OCI-LY7 (cell line): ENCODE measurements at places on chromosomes 16 and 17.

DNA sequence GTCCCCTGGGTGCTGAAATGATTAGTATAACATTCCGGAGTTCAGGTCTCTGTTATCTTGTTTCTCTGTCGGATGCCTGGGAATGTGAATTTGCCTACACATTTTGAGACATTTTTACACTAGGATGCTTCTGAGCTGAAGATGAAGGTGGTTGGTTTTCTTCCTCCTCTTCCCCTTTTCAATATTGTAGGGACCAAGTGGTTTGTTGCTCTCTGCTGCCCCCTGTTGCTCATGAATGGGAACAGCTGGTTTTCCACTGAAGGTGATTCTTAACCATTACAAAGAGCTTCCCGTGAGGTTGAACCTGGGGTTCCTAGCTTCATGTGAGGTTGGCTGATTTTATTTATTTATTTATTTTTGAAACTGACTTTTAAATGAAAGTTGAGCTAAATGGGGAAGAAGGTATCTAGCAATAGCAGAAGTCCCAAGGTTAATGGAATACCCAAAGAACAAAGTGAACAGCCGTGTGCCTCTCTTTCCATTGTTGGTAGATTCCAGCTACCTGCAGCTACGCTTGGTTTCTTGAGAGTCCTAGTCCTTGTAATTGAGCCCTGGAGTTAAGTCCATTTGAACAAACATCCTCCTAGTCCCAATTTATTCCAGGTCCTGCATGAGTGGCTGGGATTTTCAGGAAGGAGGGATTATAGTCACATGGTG is 983.9 kb upstream of the EEF2KMT start:
- peak; percentile 36 for DNase-seq

- DNase-seq, result peak; percentile 55
Observed at GRCh38 chr16:72832621-72833248, 215.2 kb downstream of the ZFHX3 start.

GRCh38 chr16:6643080-6643686 is 689.5 kb upstream of the RBFOX1 start:
- peak; percentile 47 for DNase-seq

DNA sequence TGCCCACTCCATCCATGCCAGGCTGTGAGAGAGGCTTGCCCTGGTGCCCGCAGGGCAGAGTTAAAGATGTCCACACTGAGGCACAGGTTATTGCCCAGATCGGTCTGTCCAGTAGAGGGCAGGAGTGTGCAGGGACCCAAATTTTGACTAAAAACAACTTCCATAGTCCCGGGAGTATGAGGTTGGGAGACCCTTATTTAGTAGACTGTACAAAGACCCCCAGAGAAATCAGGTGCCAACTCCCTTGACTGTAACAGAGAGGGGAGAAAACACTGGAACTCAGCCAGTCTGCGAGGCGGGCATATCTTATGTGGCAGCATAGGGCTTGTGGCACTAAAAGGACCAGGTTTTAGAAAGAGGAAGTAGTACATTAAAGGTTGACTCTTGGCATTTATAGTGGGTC is 43.4 kb downstream of the HNF1B start:
- DNase-seq, result peak; percentile 40

GRCh38 chr17:32584792-32585191 is 98.0 kb downstream of the CDK5R1 start:
- DNase-seq, result no peak

- no peak for DNase-seq
Observed at GRCh38 chr16:9060225-9060624, 31.2 kb upstream of the HAPSTR1 start.

DNA sequence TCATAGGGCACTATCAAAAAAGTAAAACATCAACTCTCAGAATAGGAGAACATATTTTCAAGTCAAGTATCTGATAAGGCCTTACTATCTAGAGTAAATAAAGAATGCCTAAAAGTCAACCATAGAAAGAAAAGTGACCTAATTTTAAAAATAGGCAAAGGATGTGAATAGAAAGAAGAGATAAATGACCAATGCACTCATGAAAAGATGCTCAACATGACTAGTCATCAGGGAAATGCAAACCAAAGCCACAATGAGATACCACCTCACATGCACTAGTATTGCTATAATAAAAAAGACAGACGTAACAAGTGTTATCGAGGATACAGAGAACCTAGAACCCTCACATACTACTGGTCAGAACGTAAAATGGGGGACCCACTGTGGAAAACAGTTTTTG is 90.8 kb downstream of the DYNLRB2 start:
- DNase-seq, result no peak

GRCh38 chr16:11551842-11552241 is 34.9 kb downstream of the LITAF start:
- DNase-seq, result no peak

DNA sequence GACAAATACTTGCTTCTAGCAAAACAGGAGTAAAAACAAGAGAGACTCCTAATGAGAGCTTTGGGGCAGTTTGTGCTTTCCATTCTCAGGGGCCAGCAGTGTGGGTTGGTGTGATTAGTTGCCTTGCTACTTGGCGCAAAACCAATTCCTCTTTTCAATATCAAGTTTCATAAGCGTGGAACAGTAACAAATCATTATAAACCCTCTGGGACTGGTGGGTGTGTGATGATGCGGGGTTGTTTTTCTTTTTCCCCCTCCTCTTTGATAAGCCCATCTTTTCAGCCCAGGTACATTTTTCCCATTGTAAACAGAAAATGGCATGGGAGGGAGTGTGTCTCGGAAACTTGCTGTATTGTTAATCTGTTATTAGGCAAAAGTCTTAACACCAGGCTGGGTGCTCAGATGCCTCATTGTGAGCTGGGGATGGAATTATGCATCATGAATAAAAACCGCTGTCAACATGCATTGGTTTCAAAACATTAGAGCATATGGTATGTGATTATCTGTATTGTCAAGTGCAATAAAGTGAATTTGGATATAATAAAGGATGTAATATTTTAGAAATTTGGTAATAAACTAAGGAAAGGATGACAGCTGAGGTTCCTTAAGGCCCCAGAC is 166.4 kb downstream of the CCDC182 start:
- DNase-seq, result no peak

GRCh38 chr16:3095869-3096268 is 3.2 kb downstream of the ZSCAN10 start:
- DNase-seq, result peak; percentile 77

GRCh38 chr16:26365161-26365940 is 673.6 kb downstream of the HS3ST4 start:
- DNase-seq, result no peak

- DNase-seq, result no peak
Observed at GRCh38 chr16:46859719-46860152, 24.4 kb upstream of the GPT2 start.

DNA sequence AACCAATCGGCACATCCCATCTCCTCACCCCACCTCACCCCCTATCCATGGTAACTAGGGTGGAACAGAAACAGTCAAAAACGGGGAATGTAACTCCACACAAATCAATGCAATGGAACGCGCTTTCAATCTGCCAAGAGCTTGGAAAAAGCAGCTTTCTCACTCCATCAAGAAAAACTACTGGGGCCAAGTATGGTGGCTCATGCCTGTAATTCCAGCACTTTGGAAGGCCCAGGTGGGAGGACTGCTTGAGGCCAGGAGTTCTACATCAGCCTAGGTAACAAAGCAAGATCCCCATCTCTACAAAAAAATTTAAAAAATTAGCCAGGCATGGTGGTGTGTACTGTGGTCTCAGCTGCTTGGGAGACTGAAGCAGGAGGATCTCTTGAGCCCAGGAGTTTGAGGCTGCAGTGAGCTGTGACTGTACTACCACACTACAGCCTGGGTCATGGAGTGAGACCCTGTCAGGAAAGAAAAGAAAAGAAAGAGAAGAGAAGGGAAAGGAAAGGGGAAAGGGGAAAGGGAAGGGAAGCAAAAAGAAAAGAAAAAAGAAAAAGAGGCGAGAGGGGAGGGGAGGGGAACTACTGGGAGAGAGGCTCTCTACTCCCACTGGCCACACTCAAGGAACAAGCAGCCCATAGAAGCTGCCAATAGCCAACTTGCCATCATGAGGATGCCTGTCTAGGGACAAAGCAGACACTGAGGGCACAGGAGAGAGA is 38.9 kb downstream of the ARHGAP17 start:
- DNase-seq, result no peak

DNA sequence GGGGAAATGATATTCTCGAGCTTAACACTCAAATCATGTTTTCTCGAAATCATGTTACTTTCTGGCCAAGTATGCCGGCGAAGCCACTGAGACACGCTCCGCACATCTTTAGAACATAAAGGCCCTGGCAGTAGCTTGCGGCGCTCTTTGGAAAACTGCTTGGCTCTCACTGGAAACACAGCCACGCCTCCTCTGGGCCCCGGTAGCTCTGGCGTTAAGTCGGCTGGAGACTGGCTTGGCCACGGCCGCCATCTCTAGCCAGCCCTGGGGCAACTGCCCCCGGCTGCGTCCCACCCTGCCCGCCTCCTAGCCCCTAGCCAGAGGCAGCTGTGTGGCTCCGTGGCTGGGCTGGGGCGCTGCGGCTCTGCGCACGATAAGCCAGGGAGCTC is 9.2 kb upstream of the BAIAP2 start:
- DNase-seq, result no peak

GRCh38 chr16:88691129-88691813 is 5.0 kb upstream of the SNAI3 start:
- DNase-seq, result no peak

GRCh38 chr17:32659419-32659842 is 172.6 kb downstream of the CDK5R1 start:
- peak; percentile 63 for DNase-seq

DNA sequence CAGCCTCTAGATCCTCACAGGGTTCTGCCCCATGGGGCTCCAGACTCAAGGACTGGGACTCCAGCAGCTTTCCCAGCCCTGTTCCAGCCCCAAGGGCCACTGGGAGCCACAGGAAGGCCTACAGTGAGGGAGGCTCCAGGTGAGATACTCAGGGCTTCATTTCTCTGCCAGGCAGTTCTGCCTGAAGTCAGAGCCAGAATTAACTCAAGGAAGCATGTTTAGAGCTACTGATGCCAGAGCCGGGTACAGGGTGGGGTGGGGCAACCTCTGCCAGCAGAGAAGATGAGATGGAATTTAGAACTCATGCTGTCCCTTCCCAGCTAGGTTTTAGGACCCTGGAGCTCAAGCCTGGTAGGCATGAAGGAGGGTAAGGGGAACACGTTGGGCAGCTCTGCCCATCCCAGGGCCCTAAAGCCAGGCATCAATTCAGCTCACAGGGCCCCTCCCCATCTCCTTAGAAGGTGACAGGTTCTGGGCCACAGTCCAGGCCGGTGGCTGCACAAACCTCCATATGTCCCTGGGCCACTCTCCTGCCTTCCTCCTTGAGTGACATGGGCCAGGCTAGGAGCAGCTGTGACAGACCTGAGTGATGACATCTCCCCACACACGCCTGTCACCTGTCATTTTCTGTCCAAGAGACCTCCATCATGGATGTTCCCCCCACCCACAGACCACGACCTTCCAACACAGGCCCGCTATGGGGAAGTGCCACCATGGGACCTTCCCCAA is 24.5 kb upstream of the SPPL2C start:
- DNase-seq, result no peak

- no peak for DNase-seq
Observed at GRCh38 chr17:2685696-2686095, 25.9 kb downstream of the CLUH start.

- DNase-seq, result peak; percentile 67
Observed at GRCh38 chr16:20774703-20775362, 11.0 kb downstream of the ACSM3 start.

DNA sequence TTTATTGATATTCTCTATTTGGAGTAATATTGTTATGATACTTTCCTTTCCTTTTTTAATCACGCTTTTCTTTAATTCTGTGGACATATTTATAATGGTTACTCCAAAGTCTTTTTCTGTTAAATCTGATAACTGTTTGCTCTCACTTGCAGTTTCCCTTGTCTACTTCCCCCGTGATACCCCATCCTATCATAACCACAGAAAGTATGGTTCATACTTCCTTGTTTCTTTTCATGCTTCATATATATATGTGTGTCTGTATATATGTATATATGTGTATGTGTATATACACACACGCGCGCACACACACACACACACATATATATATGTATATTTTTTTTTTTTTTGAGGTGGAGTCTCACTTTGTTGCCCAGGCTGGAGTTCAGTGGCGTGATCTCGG is 23.5 kb downstream of the SPECC1 start:
- DNase-seq, result no peak

DNA sequence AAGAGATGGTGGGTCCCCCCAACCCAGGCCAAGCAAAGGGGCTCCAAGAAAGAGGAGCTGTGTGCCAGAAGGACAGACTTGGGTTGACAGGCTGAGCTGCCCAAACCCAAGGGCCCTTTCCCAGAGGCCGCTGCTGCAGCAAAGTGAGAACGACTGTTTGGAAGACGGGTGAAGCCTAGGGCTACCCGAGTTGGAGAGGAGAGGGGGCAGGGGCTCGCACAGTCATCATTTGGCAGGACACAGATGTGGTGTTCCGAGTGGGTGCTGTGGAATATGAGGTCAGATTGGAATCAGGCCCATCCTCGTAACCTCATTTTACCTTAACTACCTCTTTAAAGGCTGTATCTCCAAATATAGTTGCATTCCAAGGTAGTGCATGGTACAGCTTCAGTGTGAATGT is 5.3 kb upstream of the MFAP4 start:
- no peak for DNase-seq

GRCh38 chr17:16294560-16294959 is 58.7 kb downstream of the CENPV start:
- no peak for DNase-seq

DNA sequence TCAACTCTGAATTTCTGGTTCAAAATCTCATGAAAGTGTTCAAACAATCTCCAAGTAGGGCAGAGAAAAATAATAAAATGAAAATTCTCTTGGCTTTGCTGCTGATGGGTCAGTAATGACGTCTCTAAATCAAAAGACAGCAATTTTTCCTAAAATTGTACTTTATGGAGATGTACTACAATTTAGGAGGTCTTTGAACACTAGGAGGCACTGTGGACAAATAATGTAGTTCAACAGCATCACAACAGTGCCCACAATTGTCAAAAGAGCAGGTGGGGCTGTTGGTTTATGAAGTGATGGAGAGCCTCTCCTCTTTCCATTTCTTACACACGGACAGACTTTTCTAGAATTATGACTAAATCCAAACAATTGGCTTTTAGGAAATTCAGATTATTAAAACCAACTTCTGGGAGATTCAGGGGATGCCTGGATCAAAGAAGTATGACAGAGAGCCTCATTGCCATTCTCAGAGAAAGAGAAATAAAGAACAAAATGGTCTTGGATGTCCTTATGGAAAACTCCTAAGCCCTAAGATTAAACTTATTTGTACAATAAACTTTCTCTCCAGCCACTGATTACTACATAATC is 23.8 kb downstream of the EZH1 start:
- peak; percentile 84 for DNase-seq

- no peak for DNase-seq
Observed at GRCh38 chr16:4386951-4387565, 15.4 kb downstream of the VASN start.

DNA sequence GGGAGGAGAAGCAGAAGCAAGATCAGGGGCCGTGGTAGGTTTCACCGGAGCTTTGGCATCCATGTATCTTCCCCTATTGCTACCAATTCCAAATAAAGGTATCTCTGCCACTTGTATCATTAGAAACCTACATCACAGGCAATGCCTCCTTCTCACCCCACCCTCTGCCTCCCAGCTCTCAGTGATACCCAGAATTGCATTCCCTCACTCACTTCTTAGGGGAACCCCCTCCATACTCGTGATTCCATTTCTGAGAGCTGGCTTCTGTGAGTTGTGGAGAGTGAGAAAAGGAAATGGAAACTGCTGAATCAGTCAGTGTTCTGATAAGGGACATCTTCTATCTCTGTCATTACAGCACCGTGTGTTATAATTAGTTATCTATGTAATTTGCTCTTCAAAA is 2.3 kb upstream of the CCL3 start:
- DNase-seq, result no peak

GRCh38 chr16:47779201-47780016 is 318.3 kb downstream of the PHKB start:
- DNase-seq, result no peak
